ENCODE measurements at places on chromosomes 3 and 15.

DNA sequence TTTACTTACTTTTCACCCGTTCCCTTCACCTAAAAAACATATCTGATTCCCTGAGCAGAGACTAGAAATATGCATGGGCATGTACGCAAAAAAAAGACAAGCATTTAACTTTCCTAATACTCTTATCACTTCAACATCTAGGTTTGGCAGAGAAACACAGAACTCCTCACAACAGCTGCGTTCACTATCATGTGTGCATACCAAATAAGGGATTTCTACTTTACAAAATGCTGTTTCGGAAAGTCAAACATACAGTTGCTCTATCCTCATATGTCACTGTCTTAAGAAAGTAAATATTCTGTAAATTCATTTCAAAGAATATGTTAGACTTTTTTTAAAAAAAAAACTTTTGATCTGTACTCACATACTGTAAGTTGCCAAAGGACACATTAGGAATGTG is 65.1 kb upstream of the CBLB start:
- H3K36me3 ChIP-seq, result peaks cover 12% of the 10 kb centered on the region
- no peaks in the 10 kb centered on the region for H3K27me3 ChIP-seq
- no peak overlapping the region for H3K4me3 ChIP-seq
- no peak overlapping the region for H3K27ac ChIP-seq
- no peak for DNase-seq
- H3K4me1 ChIP-seq, result peaks cover 6% of the 10 kb centered on the region

- DNase-seq, result no peak
- H3K27me3 ChIP-seq, result no peaks in the 10 kb centered on the region
- no peak overlapping the region for H3K27ac ChIP-seq
- no peak overlapping the region for H3K4me3 ChIP-seq
These were observed 2.0 kb downstream of the MST1R start for GRCh38 chr3:49901366-49902339.

GRCh38 chr15:80673561-80674244 is 21.4 kb upstream of the ABHD17C start:
- no peak for DNase-seq
- H3K27ac ChIP-seq, result no peak overlapping the region
- H3K36me3 ChIP-seq, result no peaks in the 10 kb centered on the region
- no peak overlapping the region for H3K4me3 ChIP-seq

- H3K4me3 ChIP-seq, result no peak overlapping the region
- no peaks in the 10 kb centered on the region for H3K4me1 ChIP-seq
- no peak overlapping the region for H3K27ac ChIP-seq
- H3K27me3 ChIP-seq, result peaks cover 14% of the 10 kb centered on the region
- no peak for DNase-seq
These were observed 68.1 kb upstream of the CTNNB1 start for GRCh38 chr3:41131224-41131623.

DNA sequence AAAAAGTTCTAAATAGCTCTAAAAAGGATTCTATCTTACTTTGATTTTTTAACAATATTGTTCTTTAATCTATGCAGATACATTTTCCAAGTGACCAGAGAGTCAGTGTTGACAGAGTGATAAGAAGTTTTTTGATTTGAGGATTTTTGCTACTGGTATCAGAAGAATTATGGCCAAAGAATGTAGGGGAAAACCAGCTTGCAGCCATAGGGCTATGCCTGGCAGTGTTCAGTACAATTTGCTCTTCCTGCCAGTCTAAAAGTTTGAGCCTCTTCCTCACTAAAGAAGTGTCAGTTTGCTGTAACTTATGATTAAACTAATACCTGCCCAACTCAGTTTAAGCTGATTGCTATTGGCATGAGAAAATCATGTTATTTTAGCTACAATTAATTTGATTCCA is 35.3 kb upstream of the FSIP1 start:
- no peaks in the 10 kb centered on the region for H3K4me1 ChIP-seq
- no peak for DNase-seq
- H3K27me3 ChIP-seq, result peaks cover 16% of the 10 kb centered on the region
- H3K36me3 ChIP-seq, result no peaks in the 10 kb centered on the region
- H3K27ac ChIP-seq, result no peak overlapping the region
- no peak overlapping the region for H3K4me3 ChIP-seq

GRCh38 chr15:88166082-88166993 is 90.2 kb downstream of the NTRK3 start:
- no peaks in the 10 kb centered on the region for H3K4me1 ChIP-seq
- H3K27ac ChIP-seq, result no peak overlapping the region
- H3K36me3 ChIP-seq, result no peaks in the 10 kb centered on the region
- no peak for DNase-seq
- no peaks in the 10 kb centered on the region for H3K27me3 ChIP-seq

DNA sequence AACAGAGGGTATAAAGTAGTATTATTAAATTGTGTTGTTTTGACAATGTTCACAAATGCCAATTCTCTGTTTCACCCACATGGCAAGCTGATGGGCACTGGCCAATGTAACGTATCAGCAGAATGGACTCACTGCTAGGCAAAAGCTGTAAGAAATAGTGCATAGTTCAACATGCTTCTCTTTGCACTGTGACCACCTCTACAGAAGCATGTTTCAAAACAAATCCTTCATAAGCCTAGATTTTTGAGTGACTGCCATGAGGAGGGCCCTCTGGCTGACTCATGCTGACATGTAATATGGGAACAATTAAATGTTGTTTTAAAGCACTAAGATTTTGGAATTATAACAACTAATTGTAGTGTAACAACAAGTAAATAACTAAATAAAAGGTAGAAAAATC is 3.2 kb downstream of the GBE1 start:
- DNase-seq, result no peak
- no peak overlapping the region for H3K27ac ChIP-seq
- no peak overlapping the region for H3K4me3 ChIP-seq
- peaks cover 59% of the 10 kb centered on the region for H3K36me3 ChIP-seq

DNA sequence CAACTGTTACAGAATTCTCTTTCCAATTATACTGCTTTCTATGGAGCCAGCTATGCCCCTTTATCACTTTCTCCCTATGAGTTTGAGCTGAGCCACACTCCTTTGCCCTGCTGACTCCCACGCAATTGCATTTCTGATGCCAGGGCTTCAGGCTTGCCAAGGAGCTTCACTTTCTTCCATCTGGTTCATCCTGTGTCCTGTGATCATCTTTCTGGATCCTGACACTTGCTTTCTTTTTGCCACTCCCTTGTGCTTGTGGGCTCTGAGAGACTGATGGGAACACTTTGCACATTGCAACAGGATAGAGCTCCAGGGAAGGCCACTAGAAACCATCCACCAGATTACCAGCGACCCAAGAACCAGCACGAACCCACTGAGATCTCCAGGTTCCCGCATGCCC is 77.0 kb upstream of the SEC13 start:
- no peak overlapping the region for H3K27ac ChIP-seq
- no peak overlapping the region for H3K4me3 ChIP-seq
- no peaks in the 10 kb centered on the region for H3K36me3 ChIP-seq

- H3K4me3 ChIP-seq, result no peak overlapping the region
- no peaks in the 10 kb centered on the region for H3K36me3 ChIP-seq
- no peak overlapping the region for H3K27ac ChIP-seq
- no peak for DNase-seq
- H3K27me3 ChIP-seq, result peaks cover 24% of the 10 kb centered on the region
These were observed 24.9 kb downstream of the GJD2 start for GRCh38 chr15:34729886-34730285.

GRCh38 chr15:89142423-89142822 is 54.2 kb downstream of the ABHD2 start:
- H3K36me3 ChIP-seq, result peaks cover 8% of the 10 kb centered on the region
- peaks cover 33% of the 10 kb centered on the region for H3K4me1 ChIP-seq
- no peak overlapping the region for H3K27ac ChIP-seq
- no peak overlapping the region for H3K4me3 ChIP-seq
- no peaks in the 10 kb centered on the region for H3K27me3 ChIP-seq

All from activated CD8-positive, alpha-beta memory T cell treated with anti-CD3 and anti-CD28 coated beads, Interleukin-2, amount 10 ng/mL, durations not matched to agents 7 days and 5 days (primary cell).